Activated CD4-positive, alpha-beta T cell treated with anti-CD3 and anti-CD28 coated beads for 4 hours (primary cell): ENCODE measurements at places on chromosomes 12 and 14.

- no peak for DNase-seq
Measured at GRCh38 chr14:99758121-99758821, 34.9 kb upstream of the EML1 start.

- DNase-seq: no peak
Measured at GRCh38 chr14:70641548-70642302, at the start of gene TTC9. TSS of gene TTC9 (plus strand) at chr14:70641916. CDS start at chr14:70642130, 214 bp downstream.

GRCh38 chr12:45598761-45599160, 130.7 kb upstream of the ARID2 start:
- DNase-seq: no peak

DNA sequence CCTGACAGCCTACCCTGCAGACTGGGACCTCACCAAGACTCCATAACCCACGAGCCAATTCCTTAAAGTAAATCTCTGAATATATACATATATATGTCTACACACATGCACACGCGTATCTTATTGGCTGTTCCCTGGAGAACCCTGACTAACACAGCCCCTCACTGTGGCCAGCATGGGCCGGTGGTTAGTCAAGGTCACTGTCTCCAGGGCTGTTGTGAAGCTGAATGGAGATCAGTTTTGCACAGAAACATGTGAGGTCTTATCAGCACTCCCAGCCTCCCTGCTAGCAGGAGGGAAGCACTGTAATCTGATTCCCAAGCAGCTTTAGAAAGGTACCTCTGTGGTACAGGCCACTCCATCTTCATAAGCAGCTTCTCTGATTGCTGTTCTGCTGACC, 46.6 kb upstream of the PLEKHG6 start:
- no peak for DNase-seq

- no peak for DNase-seq
Measured at GRCh38 chr14:95707327-95707726, 6.6 kb downstream of the TCL1A start.

DNA sequence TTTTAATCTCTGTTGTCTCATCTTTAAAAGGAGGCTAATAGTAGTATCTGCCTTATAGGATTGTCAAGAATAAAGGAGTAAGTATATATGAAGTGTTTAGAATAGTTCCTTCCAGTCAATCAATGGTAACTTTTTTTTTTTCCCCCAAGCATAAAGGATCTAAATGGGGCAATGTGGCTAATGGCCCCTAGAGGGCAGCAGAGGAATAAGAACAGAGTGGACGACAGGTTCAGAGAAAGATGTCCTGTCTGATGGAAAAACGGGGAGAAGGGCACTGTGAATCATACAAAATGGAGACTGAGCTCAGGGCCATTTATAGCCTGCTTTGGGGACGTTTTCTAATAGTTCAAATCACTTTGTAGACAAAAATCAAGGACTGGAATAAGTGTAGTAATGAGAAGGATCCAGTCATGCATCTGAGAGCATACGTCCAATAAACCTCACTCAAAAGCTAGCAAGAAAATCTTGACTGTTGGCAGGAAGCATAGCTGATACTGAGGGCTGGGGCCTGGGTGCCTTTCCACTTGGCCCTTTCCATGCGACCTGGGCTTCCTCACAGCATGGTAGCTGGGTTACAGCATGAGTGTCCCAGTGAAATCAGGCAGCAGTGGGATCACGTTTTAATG, 51.3 kb downstream of the IFNG-AS1 start:
- peak; percentile 71 for DNase-seq

DNA sequence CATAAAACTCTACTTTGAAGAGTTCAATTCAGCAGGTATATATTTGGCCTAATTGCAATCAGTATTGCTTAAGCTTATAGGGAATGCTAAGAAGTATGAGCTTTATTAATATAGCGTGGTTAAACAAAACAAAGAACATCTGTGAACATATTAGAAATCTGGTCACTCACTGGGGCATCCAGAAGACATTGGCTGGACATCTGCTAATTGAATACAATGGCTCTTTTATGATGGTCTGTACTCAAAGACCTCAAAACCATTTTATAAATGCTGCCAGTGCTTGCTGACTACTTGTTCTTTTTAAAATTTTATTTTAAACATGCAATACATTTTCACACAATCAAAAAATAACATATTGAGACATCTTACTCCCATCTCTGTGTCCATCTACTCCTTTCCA, 173.0 kb downstream of the STXBP6 start:
- DNase-seq: no peak

GRCh38 chr12:54033980-54034784, 1.3 kb downstream of the HOXC5 start:
- DNase-seq: no peak

- no peak for DNase-seq
Measured at GRCh38 chr14:99809859-99810558, 16.8 kb downstream of the EML1 start.
